Activated CD8-positive, alpha-beta T cell treated with anti-CD3 and anti-CD28 coated beads for 36 hours (primary cell): ENCODE measurements at places on chromosomes 5 and 9.
A peak's percentile ranks its signal among the peaks of the same experiment; 100 is the strongest.

DNA sequence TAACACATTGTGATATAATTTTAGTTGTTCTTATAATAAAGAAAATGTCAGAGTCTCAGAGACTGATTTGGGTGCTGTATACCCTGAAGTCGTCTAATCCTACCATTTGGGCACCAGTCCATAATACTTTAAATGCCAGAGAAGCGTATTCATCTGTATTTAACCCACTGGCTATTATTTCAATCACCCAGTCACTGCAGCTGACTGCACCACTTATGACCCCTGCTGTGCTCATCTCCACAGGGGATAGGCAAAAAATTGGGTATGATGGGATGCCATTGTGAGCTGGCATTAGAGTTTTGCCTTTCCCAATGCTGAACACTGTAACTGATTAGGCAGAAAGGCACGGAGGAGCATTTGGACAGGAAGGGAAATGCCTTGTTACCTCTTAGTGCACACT is 599.7 kb downstream of the CAAP1 start:
- no peak for DNase-seq

DNA sequence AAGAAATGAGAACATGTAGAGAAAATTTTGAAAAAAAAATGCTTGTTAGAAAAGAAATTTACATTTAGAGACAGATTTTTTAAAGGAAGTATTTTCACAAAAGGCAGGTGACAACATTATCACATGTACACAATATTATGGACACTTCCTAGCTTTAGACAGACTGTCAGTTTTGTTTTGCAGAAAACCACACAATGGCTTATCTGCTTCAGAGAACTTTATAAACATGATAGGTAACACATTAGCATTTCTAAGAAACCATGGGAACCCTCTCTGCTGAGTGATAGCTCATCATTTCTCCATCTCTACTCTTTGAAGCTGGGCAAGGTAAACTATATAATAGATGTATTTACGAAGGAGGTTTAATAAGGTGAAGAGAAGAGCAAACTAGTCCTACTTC is 25.6 kb downstream of the POU5F2 start:
- DNase-seq, result no peak

DNA sequence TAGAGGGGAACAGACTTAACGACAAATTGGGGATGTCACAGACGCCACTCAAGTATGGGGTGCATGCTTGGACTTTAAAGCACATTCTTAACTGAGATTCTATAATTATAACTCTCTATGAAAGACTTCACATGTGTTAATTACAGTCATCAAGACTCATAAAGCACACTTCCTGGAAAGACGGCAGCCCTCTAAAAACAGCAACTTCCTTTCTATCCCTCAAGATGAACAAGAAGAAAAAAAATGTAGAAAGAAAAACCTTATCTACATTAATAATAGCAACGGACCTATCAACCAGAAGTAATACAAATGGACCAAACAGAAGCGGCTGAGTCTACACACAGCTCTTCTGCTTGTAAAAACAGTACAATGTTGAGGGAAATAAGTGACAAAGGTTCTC is 21.2 kb downstream of the GNAQ start:
- DNase-seq, result no peak

DNA sequence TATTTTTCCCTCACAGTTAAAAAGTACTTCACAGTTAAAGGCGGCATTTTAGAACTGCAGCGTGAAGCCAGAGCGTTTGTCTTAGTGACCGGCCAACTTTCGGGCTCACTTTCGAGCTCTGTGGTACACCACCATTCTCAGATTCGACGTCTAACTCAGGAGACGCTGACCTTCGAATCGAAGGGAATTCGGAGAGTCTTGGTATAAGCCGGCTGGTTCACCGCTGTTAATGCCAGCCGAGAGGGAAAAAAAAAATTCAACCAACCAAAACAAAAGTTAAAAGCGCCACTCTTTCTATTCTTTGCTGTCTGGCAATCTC is 544 bp upstream of the SNX24 start:
- no peak for DNase-seq

DNA sequence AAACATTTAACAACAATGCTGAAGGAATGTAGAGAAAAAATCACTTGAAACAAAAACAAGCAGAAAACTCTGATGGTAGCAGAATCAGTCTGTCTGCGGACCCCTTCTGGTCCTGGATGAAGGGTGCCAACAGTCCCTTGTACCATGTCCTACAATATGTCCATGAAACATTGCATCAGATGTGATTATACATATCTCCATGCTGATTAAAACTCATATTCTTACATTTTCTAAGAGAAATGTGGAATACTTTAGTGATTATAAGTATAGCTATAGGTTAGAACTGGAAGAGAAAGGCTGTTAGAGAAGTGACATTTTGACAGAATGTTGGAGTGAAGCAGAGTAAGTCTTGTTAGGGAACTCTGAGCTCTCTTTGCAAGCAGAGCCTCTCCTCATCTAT is 286.1 kb downstream of the SH3GL2 start:
- no peak for DNase-seq

- no peak for DNase-seq
Measured at GRCh38 chr5:4230471-4230785, 634.8 kb downstream of the IRX1 start.

- no peak for DNase-seq
Measured at GRCh38 chr5:91016954-91017700, 366.0 kb downstream of the ARRDC3 start.

DNA sequence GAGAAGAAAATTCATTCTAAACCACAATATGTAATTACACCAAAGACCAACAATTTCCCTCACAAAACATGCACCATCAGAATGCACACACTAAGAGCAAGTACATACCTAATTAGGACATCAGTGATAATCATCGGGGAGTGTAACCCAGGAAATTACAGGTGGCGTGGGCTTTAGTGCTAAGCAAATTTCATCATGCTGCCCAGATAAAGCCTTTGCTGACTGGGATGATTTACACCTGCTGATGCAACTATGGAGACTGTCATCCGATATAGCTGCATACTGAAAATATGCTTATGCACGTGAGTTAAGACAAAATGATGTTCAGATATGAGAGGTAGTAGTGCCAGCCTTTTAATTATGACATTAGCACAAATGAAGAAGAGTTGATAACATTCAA is 123.2 kb downstream of the DCP2 start:
- no peak for DNase-seq

GRCh38 chr5:166532456-166533220 is 1758.8 kb upstream of the WWC1 start:
- no peak for DNase-seq

DNA sequence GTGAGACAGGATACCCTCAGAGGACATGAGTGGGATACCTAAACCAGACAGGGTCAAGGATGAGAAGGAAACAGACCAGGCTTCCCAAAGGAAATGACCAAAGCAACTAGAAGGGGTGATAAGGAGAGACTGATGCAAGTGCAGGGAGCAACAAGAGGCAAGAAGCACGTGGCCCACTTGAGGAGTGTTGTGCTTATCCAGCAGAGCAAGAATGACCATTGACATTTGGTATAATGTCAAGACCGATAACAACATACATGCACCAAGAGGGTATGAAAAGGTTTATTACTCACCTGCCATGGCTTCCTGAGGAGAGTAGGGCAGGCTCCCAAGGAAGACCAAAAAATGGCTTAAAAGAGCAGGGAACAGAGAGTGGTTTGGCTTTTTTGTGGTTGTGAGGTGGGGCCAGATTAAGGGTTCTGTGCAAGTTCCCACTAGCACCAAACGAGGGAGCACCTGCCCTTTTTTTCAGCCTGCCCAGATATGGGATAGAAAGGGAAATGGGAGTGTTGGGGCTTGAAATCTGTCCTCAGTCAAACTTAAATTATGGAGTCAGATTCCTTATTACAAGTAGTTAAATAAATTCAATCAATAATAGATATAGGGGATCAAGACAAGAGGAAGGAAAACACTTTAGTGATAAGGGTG is 513.6 kb downstream of the RASEF start:
- no peak for DNase-seq

- peak; percentile 62 for DNase-seq
Measured at GRCh38 chr5:136212252-136212721, 19.3 kb upstream of the SMIM32 start.

GRCh38 chr5:74251141-74252035 is 389.1 kb downstream of the ENC1 start:
- DNase-seq, result no peak

- DNase-seq, result no peak
Measured at GRCh38 chr5:141908796-141909195, 14.9 kb upstream of the DELE1 start.

DNA sequence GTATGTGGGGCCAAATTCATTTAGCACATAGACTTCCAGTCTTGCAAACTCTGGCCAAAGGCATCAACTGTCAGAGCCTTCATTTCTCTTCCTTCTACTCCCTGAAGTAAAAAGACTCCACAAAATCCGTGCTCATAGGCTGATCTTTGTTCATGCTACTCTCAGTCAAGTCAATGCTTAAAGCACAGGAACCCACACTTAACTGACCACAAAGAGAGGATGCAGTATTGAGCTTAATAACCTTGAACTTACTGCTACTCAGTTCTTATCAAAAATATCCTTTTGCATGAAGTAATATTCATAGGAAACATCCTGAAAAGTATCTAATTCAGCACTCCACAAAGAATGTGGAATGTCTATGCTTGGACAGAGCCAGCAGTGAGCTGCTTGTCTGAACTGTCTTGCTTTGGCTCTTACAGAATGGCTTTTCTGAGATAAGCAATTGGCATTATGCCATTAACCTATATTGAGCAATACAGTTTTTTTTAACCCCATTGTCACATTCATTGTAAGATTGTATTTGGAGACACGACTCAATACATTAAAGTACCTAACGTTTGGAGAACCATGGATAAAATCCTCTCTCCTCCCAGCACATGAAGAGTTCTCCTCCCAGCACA is 21.7 kb downstream of the LPAR1 start:
- DNase-seq, result no peak

- no peak for DNase-seq
Measured at GRCh38 chr5:56475689-56476486, 242.8 kb upstream of the ANKRD55 start.

- no peak for DNase-seq
Measured at GRCh38 chr9:37619806-37620205, 27.4 kb upstream of the TOMM5 start.

DNA sequence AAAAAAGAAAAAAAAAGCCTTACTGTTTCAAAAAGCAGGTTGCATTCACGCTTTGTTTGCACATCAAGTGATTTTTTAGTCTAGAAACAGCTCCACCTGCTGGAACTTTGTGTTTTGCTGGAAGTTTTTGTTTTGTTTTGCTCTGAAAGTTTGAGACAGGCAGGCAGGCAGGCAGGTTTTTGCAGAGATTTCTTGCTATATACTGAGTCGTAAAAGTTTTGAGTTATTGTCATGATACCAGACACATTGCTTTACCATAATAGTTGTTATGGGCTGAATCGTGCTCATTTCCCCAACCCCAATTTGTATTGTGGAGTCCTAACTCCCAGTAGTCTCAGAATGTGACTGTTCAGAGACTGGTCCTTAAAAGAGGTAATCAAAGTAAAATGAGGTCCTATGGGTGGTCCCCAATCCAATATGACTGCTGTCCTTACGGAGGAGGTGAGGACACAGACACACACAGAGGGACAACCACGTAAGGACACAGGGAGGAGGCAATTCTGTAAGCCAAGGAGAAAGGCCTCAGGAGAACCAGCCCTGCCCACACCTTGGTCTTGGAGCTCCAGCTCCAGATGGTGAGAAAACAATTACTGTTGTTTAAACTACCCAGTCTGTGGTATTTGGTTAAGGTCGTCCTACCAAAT is 20.9 kb downstream of the OR2Y1 start:
- DNase-seq, result peak; percentile 62

GRCh38 chr5:59673438-59674058 is 220.0 kb downstream of the PDE4D start:
- no peak for DNase-seq

DNA sequence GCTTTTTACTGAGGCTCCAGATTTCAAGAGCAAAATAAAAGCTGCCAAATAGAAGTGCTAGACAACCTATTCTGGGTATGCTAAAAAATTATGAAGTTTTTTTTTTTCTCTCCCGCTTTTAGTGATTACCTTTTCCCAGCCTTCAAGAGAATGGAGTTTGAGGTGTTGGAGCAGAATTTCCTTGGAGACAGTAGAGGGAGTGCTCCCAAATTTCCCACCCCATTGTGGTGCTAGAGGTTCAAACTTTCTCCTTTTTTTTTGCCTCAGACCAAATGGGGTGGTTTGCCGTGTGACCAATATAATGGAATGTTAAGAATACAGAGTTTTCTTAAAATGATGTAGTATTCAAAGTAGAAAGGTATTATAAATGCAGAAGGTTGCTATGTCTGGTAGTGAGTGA is 244.2 kb upstream of the RIOK2 start:
- DNase-seq, result no peak

DNA sequence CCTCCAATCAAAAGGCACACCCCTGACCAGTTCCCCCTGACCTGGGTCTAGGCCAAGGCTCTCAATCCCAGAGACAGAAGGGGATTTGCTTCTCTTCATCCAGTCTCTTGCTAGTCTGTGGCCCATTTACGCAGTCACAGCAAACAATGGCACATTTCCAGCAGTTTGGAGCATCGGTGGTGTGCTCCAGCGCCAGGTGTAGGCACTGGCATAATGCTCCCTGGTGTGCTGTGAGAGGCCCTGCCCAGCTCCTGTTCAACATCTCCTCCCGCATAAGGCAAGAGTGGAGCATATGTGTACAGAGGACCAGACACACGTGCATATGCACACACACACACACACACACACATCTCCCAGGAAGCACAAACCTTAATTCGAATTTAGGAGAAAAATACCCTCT is 79.5 kb upstream of the ERCC6L2 start:
- DNase-seq, result no peak

- no peak for DNase-seq
Measured at GRCh38 chr9:87502391-87503221, 4.9 kb downstream of the DAPK1 start.

DNA sequence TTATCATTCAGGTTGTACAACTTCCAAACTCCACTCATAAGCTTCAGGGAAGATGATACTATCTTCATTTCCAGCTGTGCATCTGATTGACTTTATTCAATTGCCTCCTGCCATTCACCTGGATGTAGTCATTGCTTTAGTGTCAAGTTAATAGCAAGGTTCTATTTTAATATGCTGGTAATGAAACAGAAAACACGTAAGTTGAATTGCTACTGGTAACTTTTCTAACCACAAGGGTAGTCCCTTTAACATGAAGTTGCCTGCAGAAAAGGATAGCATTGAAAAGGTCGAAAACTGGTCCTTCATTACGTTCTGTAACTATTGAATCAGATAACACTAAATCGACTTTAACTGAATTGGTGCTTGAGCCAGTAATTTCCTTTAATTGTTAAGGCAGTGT is 459.4 kb upstream of the CDH6 start:
- DNase-seq, result no peak

DNA sequence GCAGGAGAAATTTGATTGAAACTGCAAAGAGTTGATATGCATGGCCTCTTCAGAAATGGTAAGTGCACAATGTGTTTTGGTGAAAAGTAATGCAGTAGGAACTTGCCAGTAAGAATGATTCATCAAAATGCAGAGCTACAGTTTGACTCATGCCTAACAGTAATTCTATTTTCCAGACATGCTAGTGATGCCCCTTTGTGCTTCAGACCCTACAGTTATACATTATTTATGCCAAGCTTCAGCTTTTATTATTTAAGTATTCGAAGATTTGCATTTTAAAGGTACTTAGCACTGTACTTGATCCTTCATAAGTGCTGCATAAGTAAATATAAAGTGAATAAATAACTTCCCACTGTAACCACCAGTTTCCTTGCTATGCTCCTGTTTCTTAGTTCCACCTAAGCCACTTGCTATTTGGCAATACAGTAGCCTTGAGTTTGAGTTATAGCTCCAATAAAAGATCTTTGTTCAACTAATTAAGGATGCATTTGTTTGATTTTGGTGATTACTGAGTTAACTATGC is 3.6 kb upstream of the SPATA31E1 start:
- no peak for DNase-seq

GRCh38 chr5:35152733-35153132 is 77.6 kb downstream of the PRLR start:
- no peak for DNase-seq
